ENCODE measurements at places on chromosomes 5 and 9.
A peak's percentile ranks its signal among the peaks of the same experiment; 100 is the strongest.

GRCh38 chr5:9015260-9015936, 530.5 kb downstream of the SEMA5A start:
- DNase-seq = no peak

DNA sequence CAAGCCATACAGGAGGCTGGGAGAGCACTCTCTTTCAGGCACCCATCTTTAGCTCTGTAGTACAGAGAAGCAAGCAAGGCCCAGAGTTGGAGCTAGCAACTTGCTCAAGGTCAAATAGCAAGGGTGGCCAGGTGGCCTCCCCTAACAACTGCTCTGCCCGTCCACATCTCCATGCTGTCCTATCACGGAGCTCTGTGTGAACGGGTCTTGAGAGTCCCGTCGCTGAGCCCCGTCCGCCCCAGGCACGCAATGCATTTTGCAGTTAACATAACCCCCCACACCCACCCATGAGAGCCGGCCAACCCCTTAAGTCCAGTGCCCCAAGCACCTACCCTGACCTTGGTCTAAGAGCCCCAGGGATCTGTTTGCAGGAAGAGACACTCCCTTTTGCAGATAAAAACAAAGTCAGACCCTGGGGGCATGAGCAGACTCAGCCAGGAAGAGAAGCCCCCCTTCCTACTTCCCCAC, 1.5 kb downstream of the RNF44 start:
- DNase-seq = no peak

GRCh38 chr9:2125906-2126305, 110.8 kb downstream of the SMARCA2 start:
- DNase-seq = peak; percentile 42

- no peak for DNase-seq
Observed at GRCh38 chr5:83434946-83435345, 36.6 kb upstream of the VCAN start.

DNA sequence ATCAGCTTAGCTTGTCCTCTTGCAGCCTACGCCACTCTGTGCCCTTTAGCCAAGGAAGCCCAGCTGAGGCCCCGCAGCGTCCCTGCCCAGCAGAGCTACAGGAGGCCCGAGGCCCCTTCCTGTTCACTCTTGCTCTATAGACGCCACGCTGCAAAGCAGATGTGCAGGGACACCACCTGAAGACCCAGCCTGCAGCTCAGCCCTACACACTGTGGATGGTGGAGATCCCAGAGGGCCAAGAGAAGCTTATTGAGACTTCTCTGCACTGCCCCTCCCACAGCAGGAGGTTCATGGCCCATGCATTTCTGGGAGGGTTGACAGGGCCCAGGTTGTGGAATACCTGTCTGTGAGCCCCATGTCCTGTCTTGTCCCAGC, 33.6 kb downstream of the IRF1 start:
- no peak for DNase-seq

GRCh38 chr9:135479469-135480052, at the start of gene PPP1R26:
Gene PPP1R26 (plus strand): TSS chr9:135479782. CDS start chr9:135484511, 4,729 bp downstream.
- no peak for DNase-seq

DNA sequence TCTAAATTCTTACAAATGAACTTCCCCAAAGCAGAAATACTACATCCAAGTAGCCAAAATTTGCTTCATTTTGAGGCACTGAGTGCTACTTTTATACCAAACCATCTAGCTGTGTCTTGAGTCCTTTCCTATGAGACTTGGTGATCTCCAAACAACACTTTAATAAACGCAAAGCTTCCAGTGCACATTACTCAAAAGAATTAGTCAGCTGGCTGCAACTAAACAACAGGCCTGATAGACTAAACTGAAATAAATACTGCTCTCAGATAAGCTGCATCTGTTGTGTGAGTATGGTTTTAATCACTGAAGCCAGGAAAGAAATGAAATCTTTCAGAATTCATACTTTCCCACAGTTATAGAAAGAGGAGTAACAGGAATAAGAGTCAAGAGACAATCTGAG, 80.3 kb downstream of the VCAN start:
- DNase-seq = no peak

DNA sequence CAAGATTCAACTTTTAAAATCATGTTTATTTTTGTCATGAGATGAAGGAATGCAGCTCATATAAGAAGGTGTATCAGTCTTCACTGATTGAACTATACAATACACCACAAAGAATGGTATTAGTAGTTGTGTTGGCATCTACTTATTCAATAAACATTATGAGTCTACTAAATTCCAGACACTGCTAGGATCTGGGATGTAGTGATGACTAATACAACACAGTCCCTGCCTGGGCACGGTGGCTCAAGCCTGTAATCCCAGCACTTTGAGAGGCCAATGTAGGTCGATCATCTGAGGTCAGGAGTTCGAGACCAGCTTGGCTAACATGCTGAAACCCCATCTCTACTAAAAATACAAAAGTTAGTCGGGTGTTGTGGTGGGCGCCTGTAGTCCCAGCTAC, 171.4 kb upstream of the NFIB start:
- DNase-seq = no peak

GRCh38 chr5:81856948-81857928, 106.3 kb upstream of the SSBP2 start:
- peak; percentile 39 for DNase-seq

DNA sequence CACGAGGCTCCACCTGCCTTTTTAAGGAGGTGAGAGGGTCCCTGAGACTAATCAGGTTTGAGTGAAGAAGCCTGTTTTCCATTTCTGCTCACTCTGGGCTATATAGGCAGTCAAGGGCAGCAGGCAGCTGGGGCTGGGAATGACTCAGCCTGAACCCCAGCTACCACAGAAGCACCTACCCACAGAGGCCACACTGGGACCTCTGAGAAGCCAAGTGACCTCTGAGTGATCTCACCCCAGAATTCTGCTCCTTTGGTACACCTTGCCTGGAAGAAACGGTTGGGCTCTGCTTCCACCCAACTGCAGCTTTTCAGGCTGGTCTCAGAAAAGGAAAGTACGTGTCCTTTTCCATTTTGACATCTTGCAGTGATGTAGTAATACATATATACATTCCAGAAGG, 6.8 kb downstream of the FAM219A start:
- no peak for DNase-seq

GRCh38 chr9:133782157-133783130, 44.3 kb upstream of the SARDH start:
- peak; percentile 22 for DNase-seq

- no peak for DNase-seq
Observed at GRCh38 chr9:129509533-129509928, 111.4 kb downstream of the C9orf50 start.

DNA sequence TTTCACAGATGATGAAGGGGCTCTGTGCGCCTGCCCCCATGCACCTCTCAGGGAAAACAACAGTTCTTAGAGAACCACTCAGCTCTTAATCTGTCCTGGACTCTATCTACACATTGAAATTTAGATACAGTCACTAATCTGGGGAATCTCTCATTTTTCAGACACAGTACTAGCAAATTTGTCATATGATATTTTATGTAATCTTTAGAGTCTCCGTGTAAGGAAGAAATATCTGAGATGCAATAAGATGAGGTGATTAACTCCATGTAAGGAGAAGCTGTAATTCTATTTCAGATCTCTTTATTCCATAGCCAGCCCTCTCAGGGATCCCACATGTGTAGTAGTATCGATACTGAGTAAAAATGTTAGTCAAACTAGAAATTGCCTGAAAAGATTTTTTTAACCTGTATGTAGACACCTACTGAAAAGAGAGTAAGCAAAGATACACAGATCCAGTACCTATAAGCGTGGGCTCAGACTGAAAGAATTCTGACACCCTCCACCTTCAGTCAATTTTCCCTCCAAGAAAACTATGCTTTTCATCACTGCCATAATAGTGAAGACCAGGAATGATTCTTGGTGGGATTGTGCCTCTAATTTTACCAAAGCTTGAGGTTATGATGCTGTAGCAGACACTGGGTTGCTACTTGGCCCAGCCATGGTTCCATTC, 279.6 kb upstream of the TMEM161B start:
- no peak for DNase-seq

DNA sequence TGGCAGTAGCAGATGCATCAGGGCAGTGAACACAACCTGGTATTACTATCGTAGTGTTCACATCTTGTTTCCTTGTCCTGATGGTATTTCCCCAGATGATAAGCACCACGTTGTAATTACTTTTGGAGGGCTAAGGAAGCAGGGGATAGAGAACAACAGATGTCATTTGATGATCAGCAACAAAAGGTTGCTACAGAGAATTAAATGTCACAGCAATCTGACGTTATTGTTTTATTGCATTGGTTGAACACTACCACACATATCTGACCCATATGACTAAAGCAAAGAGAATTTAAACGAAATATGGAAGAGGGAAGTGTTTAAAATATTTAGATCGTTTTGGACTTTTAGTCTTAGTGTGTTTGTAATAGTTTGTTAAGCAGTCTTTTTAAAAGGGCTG, 408.3 kb downstream of the SH3GL2 start:
- no peak for DNase-seq

GRCh38 chr9:14352503-14352902, 38.6 kb upstream of the NFIB start:
- no peak for DNase-seq

- DNase-seq = no peak
Observed at GRCh38 chr9:68495247-68495646, 45.4 kb downstream of the TMEM252 start.

DNA sequence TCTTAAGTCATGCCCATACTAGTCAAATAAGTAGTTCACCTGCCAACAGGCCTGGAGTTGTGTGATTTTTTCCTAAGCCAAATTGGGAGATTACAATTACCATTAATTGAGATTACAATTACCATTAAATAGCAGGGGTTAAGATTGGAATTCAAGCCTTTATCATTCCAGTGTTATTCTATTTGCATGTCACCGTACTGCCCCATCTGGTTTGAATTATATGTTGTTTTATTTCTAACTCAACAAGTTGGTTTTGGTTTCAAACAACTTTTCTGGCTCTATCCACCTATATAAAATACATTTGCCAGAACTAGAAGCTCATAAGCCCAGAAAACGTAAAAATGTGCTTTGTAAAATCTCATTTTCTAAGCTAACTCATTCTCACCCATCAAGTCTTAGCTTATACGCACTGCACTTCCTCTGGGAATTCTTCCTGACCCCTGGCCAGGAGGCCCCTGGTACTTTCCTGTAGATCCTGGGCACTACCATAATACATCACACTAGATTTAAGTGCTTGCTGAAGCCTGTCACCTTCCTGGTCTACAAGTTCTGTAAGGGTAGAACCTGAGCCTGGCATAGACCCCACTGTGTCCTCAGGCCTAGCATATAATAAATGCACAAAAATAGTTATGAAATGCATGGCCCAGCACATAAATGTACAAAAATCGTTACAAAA, 242.0 kb upstream of the TRPM3 start:
- no peak for DNase-seq

DNA sequence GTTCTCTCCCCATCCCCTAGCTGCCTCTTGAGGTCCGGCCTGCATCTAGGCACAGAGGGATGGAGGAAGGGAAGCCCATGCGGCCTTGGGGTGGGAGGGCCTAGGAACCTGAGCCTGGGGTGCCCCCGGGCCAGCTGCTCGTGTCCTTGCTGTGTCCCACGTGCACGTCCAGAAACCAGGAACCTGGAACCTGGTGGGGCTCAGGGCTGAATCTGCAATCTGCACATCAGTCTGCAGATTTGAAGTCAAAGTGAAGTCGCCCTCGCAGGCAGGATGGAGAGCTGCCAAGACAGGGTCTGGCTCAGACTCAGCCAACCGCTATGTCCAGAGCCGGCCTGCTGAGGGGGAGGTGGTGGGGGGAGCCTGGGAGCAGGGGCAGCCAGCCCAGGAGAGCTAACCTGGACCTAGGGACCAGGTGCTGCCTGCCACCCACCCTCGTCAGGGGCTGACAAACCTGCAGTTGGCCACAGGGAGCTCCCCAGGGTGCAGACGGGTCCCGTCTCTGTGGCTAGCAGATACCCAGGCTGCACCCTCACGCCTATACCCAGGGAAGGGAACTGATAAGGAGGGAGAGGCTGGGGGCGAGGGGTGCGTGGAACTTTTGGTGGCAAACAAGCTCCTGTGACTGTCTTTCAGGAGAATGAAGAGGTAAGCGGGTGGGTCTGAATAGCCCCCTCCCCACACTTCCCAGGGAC, 103.5 kb upstream of the SIMC1 start:
- no peak for DNase-seq

- DNase-seq = no peak
Observed at GRCh38 chr5:77514457-77514856, 22.3 kb upstream of the WDR41 start.

DNA sequence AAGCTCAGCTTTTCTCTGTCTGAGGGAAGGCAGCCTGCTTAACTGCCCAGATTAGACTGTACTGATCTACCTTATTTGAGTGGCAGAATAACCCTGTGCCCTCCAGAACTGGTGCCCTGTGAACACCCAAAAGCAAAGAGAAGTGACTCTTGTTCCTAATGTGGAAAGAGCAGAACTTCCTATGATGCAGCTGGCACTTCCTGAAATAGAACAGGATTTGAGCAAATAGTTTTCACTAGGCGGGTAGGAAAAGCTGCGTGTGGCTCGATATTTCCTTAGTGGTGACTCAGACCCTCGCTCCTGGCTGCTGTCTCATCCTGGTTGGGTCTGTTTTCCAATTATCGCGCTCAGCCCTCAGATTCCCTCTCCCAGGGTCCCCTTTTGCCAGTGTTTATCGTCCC, 89.9 kb downstream of the SH3TC2 start:
- DNase-seq = no peak

DNA sequence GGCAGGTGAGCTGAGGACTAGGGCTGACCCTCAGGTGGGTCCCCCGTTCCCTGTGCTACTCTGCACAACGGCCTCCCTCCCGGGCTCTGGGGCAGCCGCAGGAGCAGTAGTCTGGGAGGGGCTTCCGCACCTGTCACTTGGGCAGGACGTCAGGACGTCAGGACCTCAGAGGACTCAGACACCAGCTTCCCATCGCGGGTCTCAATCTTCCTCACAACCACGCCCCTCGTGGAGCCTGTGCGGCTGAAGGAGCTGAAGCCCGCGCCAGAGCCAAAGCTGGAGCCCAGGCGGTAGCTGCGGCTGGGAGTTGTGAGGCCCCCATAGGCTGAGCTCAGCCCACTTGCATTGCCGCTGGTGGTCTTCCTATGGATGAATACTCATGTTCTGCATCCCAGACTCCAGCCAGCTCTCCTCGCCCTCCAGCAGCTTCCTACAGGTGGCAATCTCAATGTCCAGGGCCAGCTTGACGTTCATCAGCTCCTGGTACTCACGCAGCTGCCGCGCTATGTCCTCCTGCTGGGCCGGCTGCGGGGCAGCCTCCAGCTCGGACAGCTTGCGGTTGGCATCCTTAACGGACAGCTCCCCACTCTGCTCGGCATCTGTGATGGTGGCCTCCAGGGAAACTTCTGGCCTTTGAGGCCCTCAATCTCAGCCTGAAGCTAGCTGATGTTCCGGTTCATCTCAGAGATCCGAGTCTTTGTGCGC, 381.4 kb upstream of the RGMB start:
- DNase-seq = no peak

GRCh38 chr5:43338862-43339261, 25.6 kb upstream of the HMGCS1 start:
- DNase-seq = no peak

GRCh38 chr5:29568028-29568427, 1625.5 kb upstream of the CDH6 start:
- peak; percentile 4 for DNase-seq

- no peak for DNase-seq
Observed at GRCh38 chr9:79195879-79196278, 375.9 kb upstream of the TLE4 start.

All from hematopoietic multipotent progenitor cell treated with erythropoietin and hydrocortisone succinate and interleukin-3 and kit ligand, for 17 days (in vitro differentiated cells).